ENCODE measurements at places on chromosomes 2 and 18. TPM values are rescaled to one million over a fixed set of nuclear protein-coding genes. Genes with fewer than 3 reads are reported as not detected.

The CROCC2 gene
- not detected for total RNA-seq

The TMEM18 gene
- 21.9 TPM for total RNA-seq

The DQX1 gene
- not detected for total RNA-seq

The DGKD gene
- 6.5 TPM for total RNA-seq

The LOXHD1 gene
- total RNA-seq = not detected

The SERPINB10 gene
- total RNA-seq = not detected

The EVA1A gene
- total RNA-seq = 89.2 TPM

The SLC19A3 gene
- total RNA-seq = not detected

The BUB1 gene
- total RNA-seq = 45.8 TPM

The SLC9A2 gene
- total RNA-seq = not detected

The BOLL gene
- not detected for total RNA-seq

The KCNE4 gene
- 8.3 TPM for total RNA-seq

The CXCR4 gene
- not detected for total RNA-seq

Measured in IMR-90 (cell line).